ENCODE measurements at places on chromosomes 6 and 20.

DNA sequence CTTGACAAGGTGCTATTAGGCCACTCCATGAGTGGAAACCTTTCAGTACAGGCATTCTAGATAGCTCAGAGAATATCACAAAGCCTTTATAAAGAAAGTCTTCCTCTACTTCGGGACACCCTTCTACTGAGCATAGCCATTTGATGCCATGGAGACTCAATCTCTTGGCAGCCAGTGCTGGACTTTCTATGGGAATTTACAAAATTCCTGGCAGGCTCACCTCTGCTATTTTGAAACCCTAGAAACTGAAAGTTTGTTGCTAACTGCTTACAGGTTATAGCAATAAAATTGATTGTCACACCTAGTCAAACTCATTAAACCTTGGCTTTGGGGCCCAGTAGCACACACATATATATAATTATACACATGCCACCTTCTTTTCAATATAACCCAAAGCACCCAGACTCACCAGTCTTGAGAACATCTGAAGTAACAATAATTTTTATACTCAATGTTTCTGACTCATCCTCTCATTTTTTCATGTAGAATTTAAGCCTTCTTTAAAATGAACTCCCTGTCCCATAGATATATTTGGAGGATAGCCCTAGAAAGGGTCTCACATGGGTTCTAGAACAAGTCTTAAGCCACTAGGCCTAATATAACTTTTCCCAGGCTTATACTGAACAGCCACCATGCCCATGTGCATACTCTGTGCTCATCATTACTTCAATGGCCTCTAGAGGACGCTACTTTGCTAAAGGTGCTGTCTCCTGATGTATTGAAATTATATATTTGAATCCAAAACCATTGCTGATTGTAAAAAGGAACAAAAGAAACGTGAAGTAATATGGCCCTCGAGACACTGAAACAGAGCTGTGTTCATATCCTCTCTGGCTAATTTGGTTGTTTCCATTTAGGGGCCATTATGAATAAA is 368.1 kb upstream of the MARCKS start:
- DNase-seq = no peak

DNA sequence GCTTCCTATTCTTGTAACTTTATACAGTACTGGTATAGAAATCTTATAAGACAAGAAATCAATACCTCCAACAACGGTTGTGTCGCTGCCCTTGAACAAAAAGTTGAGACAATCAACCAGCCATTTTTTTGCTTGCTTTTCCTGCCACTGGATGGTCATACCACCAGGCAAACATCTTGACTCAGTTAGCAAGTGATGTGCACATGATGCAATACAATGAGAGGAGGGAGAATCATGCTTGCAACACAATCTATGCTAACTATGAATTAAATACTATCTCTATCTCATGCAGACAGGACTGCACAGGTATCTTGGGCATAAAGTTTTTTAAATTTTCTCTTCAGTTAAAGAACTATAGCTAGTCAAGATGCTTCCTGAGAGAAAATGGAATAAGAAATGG is 877.7 kb upstream of the CITED2 start:
- no peak for DNase-seq

DNA sequence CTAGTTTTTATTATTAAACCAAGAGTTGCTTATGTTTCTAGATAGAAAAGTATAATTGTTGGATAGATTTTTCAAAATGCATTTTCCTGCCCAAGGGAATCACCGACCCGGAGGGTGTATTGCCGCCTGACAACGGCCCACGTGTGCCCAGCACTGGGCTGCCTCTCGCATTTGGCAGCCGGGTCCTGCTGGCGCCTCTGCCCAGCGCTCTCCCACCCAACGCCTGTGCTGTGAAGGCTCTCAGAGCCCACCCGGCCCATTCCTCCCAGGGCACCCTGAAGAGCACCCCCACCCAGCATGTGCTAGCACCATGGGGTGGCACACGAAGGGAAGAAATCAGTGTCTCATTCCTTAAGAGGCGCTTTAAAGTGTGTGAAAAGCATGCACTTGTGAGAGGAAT is 88.3 kb upstream of the AFDN start:
- DNase-seq = no peak

GRCh38 chr6:89797317-89797716 is 22.3 kb downstream of the MDN1 start:
- DNase-seq = no peak

DNA sequence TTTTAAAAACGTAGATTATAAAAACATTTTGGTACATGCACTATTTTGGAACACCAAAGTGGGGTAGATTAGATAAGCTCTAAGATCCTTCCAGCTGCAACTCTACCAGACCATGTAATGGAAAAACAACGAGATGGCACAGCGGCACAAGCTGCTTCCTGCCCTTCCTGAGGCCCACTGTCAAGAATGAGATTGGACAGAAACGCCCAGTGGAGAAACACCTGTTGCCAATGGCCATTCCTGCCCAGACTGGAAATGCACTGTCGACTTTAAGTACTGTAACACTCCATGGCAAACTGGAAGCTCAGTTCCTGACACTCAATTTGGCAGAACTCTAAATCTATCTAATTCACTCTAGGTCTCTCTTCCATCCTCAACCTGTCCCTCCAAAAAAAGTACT is 21.4 kb downstream of the EDEM2 start:
- no peak for DNase-seq

GRCh38 chr6:46338131-46338530 is 153.1 kb downstream of the RCAN2 start:
- no peak for DNase-seq

DNA sequence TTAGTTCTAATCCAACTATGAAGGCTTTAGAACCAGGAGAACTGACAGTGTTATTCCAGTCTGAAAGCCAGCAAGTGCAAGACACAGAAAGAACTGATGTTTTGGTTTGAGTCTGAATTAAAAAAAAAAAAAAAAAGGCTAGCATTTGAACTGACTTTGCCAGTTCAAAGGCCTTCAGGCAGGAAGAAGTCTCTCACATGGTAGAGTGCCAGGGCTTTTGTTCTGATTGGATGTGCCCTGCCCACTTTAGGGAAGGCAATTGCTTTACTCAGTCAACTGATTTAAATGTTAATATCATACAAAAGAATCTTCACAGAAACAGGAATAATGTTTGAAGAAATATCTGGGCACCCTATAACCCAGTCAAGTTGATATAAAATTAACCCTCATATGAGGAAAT is 212.2 kb downstream of the HIVEP2 start:
- DNase-seq = no peak

- no peak for DNase-seq
Measured at GRCh38 chr6:110095935-110096334, 83.5 kb downstream of the WASF1 start.

DNA sequence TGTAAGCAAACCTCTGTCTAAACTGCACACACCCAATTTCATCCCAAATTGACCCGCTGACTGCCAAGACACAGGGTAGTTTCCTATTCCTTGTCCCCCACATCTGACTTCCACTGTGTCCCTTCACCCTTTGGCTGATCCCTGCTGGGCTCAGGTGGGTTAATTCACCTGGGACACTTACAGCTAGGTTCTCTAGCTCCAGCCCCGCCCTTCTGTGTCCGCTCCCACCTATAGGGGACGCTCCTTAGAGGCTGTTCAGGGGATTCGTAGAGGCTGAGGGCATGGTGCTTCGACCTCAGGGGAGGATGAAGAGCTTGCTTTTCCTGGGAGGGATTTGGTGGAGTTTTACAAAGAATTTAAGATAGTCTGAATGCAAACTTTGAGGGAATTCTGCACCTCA is 4.0 kb upstream of the CD93 start:
- no peak for DNase-seq

- DNase-seq = no peak
Measured at GRCh38 chr20:48156521-48156920, 371.2 kb upstream of the SULF2 start.

DNA sequence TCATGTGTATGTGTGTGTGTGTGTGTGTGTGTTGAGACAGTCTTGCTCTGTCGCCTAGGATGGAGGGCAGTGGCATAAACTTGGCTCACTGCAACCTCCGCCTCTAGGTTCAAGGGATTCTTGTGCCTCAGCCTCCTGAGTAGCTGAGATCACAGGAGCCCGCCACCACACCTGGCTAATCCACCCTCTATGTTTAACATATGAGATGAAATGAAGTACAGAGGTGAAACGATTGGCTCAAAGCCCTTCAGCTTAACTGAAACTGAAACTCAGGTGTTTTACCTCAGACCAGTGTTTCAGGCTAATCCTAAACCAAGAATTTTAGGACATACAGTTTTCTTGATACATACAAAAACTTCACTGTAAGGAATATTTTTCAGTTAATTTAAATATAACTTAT is 167.3 kb downstream of the KCNQ5 start:
- DNase-seq = no peak

- no peak for DNase-seq
Measured at GRCh38 chr6:28449056-28449455, 5.8 kb upstream of the ZSCAN23 start.

DNA sequence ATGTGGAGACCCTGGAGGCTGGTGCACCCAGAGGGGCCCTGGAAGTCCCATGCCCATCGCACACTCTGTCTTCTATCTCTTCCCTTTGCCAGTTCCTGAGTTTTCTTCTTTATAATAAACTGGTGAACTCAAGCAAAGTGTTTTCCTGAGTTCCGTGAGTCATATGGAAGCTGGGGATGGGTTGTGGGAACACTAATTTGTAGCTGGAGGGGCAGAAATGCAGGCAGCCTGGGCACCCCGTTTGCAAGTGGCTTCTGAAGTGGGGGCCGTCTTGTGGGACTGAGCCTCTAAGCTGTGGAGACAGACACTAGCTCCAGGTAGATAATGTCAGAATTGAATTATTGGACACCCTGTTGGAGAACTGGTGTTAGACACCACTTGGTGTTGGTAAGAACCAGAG is 3.2 kb upstream of the PPP1R3G start:
- DNase-seq = no peak

DNA sequence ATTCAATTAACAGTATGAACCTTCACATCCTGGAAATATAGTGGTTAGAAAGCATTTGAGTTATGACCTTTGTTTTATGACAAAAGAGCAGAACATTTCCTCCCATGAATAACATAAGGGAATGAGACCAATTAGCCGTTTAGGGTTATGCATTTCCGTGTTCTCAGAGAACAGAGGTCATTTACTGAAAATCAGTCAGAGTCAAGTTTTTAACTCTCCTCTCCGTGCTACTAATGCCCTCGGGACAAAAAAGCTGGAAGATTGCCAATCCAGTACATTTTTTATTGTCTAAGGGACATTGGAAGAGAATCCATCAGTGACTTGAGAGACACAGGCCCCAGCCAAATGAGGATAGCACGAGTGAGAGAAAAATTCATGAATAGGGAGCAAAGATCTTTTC is 632.7 kb downstream of the RFPL4B start:
- DNase-seq = peak; percentile 11
